ENCODE measurements at places on chromosomes 6 and 20.
A peak's percentile ranks its signal among the peaks of the same experiment; 100 is the strongest.

GRCh38 chr6:30489081-30490025 is at the start of gene HLA-E:
TSS of gene HLA-E (plus strand) at chr6:30489509. CDS start at chr6:30489532, 23 bp downstream.
- no peak for DNase-seq

GRCh38 chr20:58590679-58591473 is 60.2 kb upstream of the STX16 start:
- DNase-seq, result no peak

DNA sequence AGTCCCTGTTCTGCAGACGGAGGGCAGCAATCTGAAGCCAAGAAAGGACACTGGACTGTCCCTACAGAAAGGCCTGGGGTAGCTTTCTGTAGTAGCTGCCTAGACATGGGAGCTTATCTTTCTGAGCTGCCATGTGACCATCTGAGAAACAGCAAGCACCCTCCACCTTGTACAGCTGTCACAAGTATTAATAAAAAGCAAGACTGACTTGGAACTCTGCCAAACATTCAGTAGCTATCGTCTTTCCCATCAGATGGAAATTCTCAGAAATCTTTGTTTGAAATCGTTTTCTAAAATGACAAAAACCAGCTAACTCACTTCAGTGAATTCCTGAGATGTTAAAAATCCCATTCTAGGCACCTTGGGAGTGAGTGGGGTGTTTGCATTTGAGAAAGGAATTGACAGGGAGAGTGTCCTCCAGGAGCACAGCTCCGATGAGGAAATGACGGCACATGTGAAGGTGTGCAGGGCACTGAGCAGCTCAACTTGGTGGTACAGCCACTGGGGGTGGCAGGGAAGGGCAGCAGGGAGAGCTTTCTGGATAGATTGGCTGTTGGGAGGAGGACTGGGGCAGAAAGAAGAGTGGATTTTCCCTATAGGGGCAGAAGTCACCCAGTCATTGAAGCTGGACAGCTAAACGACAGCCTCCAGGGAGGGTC is 24.5 kb downstream of the ACSS1 start:
- DNase-seq, result no peak

GRCh38 chr6:21596949-21597682 is 3.6 kb downstream of the SOX4 start:
- peak; percentile 38 for DNase-seq

- DNase-seq, result no peak
Measured at GRCh38 chr20:8953300-8953699, 115.6 kb upstream of the PLCB4 start.

DNA sequence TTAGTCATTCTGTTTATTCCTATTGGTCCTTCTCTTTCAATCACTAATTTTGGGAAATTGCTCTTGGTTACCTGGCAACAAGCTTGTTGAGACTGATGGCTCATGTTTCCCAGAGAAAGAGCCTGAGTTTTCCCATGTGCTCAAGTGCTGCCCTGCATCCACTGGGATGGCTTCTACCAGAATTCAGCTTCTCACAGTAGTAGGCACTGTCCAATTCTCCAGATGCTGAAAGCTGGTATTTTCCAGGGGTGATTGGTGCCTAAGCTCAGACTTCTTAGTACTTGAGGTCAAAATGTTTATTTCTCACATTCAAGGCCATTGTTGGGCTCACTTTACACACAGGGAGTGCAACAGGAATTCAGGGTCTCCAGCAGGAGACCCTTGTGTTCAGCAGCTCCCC is 29.1 kb upstream of the SLC2A12 start:
- DNase-seq, result no peak

GRCh38 chr6:131952886-131953509 is 1.8 kb upstream of the CCN2 start:
- no peak for DNase-seq

DNA sequence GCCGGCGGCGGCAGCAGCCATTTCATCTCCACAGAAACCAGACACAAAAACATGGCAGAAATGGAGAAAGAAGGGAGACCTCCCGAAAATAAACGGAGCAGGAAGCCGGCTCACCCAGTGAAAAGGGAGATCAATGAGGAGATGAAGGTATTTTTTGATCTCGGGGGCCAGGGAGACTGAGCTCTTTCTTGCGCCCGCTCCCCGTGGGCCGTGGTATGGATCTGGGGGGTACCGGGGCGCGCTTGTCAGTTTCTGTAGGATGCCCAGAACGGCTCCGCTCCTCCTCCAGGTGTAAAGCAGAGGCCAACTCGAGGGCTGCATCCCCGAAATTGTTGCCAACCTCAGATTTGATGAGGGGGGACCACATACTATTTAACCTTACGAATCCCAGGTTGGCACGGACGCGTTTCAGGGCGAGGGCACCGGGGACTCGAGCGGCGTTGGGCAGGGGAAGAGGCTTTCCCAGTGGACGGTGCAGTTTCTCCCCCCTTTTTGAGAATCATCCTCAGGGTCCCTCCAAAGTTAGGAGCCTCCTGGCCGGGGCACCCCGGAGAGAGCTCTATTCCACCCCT is 735 bp downstream of the SOBP start:
- no peak for DNase-seq

DNA sequence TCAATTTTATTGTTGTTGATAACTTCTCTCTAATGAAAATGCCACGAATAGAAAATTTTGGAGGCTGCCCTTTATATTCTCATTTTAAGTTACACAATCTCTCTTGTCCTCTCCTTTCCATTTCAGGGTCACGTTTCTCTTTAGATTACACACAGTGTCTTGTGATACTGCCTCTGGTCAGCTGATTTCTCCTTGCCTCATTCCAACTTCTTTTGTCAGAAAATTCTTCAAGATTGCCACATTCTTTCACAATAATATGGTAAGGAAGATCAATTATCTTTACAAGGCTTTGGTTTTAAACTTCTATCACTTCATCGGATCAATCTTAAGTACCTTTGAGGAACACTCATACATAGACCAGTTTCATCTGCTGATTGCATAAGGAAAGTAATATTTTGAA is 370.3 kb downstream of the RFPL4B start:
- DNase-seq, result no peak

DNA sequence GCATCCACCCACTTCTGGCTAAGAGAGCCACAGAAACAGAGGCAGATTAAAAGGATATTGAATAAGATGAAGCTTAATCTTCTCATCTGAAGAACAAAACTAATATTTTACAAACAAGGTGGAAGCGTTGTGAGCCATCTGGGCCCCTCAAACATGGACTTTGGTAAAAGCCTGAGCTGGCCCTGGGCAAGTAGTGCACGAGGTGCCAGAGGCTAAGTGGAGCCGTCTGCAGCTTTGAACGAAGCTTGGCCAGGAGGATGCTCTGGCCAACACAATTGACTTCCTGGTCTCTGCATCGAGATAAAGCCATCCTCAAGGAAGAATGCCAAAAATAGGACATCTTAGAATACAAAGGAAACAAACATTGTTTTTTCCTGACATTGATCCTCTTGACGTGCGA is 53.2 kb upstream of the PLEKHG1 start:
- DNase-seq, result no peak

GRCh38 chr6:16868968-16869367 is 107.7 kb upstream of the ATXN1 start:
- DNase-seq, result no peak

DNA sequence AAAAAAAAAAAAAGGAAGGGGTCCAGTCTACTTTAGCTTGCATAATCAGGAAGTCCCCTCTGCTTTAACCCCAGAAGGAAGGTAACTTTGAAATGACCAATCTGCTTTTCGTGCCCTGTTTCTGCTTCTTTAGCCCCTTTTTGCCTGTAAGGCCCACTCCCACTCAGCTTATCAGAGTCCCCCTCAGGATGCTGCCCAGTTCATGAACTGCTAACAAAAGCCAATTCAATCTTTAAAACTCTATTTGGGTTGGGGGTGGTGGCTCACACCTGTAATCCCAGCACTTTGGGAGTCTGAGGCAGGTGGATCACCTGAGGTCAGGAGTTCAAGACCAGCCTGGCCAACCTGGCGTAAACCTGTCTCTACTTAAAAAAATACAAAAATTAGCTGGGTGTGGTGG is 12.3 kb downstream of the GHRH start:
- DNase-seq, result no peak

DNA sequence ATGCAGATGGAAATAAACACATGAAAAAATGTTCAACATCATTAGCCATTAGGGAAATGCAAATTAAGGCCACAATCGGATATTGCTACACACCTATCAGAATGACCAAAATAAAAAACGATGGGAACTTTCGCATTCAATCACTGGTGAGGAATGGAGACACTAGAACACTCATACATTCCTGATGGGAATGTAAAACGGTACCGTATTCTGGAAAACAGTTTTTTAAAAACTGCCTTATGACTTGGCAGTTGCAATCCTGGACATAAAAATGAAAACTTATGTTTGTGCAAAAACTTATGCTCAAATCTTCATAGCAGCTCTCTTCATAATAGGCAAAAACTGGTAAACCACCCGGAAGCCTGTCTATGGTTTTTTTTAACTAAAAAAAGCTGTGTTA is 146.0 kb downstream of the CEBPB start:
- DNase-seq, result no peak

GRCh38 chr20:62666736-62667529 is 24.6 kb downstream of the SLCO4A1 start:
- no peak for DNase-seq

DNA sequence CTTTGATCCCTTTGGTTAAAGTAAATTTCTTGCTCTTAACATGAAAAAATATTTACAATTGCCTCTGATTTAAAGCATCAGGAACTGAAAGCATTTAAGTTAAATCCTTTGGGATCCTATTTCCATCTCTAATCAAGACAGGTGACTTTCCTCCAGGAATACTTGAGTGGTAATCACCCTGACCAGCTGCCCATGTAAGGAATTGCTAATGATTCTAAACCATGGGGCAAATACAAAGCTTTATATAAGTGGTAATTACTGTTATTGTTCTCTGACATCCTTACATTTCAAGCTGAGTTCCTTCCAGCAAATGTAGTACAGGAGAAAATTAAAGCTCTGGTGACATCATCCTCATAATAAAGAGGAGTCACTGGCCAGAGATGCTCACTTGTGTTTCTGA is 100.6 kb downstream of the CRYBG1 start:
- no peak for DNase-seq

DNA sequence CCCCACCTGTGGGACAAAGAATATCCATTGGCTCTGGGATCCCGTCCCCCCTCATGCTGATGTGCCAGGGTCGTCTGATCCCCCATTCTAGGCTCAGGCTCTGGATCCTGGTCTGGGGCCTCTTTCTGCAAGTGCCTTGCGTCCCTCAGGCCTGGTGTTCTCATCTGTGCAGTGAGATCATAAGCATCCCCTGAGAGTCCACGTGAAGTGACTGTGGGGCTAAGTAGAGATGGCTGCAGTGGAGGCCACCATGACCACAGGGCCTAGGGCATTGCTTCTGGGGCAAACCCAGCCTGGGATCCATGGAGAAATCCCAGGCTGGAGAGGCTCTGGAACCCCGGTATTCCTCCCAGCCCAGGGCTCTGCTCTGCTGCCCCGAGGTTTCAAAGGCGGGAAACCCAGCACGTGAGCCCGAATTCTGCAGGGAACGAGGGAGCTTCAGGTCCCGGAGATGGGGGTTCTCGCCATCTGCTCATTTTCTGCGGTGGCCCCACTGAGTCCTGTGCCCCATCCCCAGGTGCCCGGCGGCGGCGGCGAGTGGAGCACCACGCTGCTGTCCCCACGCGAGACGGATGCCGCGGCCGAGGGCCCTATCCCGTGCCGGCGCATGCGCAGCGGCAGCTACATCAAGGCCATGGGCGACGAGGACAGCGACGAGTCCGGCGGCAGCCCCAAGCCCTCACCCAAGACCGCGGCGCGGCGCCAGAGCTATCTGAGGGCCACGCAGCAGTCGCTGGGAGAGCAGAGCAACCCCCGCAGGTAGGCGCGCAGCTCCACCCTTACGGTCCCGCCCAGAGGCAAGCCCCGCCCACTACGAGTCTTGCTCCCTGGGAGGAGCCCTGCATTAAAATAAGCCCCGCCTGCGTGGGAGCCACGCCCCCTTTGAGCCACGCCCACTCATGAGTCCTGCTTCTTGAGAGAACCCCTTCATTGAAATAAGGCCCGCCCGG is 105.5 kb upstream of the MYL9 start:
- DNase-seq, result no peak

GRCh38 chr20:39112178-39112743 is 150.1 kb downstream of the DHX35 start:
- no peak for DNase-seq

- DNase-seq, result no peak
Measured at GRCh38 chr20:57294550-57294949, 28.1 kb upstream of the BMP7 start.

DNA sequence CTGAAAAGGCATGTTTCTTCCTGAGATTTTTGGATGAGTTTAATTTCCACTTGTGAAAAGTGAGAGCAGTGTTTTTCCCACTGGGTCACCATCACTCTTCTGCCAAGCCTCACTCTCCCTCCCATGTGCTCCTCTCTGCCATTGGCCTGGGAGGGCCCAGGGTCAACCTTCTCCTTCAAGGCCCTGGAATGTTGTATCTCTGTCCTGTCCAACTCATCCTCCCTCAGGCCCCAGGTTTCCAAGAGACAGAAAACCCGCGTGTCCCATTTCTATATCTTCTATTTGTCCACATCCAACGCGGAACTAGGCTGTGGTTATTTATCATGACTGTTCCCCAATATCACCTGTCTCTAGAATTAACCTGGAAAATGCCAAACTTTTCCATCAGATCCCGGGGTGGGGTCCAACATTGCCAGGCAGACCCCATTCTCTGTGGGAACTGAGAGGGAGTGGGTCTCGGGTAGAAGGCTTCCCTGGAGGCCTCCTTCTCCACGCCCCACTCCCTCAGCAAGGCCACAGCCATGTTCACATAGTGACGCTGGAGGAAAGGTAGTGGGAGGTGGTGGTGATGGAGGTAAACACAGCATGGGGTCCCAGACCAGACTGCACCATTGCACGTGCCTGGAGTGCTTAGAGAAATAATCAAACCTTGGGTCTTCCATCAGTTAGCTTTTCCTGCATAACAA is 173.5 kb downstream of the SCP2D1 start:
- no peak for DNase-seq

DNA sequence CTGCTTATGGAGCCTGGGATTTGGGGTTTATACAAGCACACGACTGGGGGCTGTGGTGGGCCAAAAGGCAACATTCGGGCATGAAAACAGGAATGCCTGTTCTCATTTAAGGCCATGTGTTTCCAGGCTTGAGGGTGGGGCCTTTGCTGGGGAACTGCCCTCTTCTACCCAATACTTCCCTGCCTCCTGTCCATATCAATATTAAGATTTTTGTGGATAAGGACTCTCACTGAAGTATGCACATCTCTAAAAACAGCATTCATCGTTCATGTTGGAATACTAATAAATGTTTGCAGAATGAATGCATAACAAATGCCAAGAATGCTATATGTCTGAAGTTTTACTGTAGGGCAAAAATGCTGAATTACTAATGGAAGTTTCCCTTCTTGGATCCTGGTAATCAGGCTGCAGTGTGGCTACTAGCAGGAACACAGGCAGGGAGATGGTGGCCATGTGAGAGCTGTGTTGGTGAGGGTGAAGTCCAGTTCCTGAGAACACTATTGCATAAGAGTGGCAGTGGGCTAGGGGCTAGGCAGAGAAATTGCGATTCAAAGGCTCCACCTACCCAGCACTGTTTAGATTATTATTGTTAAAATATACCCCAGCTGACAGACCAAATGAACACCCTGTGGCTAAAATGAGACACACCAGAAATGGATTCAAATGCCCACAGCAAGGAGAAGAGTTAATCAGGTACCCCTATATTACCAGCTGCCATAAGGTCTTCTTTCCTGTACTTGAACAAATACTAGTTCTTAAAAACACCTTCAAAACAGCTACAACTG is 644.3 kb downstream of the EPM2A start:
- no peak for DNase-seq

GRCh38 chr6:106181664-106182418 is 95.7 kb downstream of the PRDM1 start:
- no peak for DNase-seq

GRCh38 chr20:32433311-32434021 is 75.3 kb downstream of the ASXL1 start:
- no peak for DNase-seq

GRCh38 chr6:159483259-159483658 is 209.8 kb downstream of the SOD2 start:
- DNase-seq, result no peak

Measured in cerebellar nuclear complex (tissue), 1 donor.